Osteoblast (primary cell): ENCODE measurements at places on chromosomes 6 and 20. TPM values are rescaled to one million over a fixed set of nuclear protein-coding genes. Genes with fewer than 3 reads are reported as not detected.

- DNase-seq = no peak
Measured at GRCh38 chr6:36760685-36761435, 63.2 kb downstream of the RAB44 start.

- DNase-seq = no peak
Measured at GRCh38 chr6:73513496-73513854, 7.4 kb downstream of the EEF1A1 start.

DNA sequence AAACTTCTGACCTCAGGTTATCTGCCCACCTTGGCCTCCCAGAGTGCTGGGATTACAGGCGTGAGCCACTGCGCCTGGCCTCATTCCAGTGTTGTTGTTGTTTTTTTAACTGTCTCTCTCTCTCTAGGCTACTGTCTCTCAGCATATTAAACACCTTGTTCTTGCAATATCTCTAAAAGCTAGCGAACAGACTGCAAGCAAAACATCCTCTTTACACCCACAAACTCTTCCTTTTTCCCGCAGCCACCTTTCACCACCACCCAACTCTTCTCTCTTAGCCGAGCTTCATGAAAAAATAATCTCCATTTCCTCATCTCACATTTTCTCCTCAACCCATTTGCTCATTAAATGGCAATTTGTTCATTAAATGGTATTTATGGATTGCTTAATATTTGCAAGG is 45.5 kb downstream of the SGK1 start:
- no peak for DNase-seq

DNA sequence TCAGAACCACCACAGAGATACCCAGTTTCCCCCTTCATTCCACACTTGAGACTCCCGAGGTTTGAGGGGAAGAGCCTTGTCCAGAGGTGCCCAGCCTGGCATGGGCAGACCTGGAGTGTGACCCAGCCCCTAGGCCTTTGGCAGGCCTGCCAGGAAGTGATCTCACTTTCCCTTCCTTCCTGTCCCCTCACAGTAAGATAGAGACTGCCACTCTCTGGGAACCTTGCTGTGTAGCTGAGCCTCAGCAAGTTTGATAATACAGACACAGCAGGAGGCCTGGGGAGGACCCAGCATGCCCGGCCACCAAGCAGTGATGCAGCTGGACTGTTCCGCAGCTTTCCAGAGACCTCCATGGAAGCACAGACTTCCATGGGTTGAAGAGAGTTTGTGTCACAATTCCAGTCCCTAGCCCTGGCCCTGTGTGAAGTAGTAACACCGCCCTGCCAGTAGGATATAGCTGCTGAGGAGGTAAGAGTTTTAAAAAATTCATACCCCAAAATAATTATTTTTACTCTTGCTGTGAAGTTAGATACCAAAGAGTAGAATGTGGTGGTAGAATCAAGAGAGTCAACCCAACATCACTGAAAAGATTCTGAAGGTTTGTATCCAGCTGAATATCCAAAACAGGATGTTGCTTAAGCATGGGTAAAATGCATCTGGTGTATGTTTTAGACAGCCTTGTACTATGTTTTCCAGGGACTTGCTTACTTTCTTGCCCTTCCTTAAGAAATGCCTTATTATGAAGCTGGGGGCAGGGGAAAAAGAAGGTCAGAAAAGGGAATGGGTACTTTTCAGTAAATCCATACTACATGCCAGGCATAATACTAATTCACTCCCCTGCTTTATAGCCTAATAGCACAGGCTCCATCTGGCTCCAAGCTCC is 16.3 kb downstream of the PKIG start:
- peak; percentile 66 for DNase-seq

GRCh38 chr6:132461958-132462357 is 51.0 kb downstream of the STX7 start:
- no peak for DNase-seq

Gene PRSS16
- not detected in 2 replicates for total RNA-seq
